Left lung (tissue), 14 donors: ENCODE measurements at places on chromosomes 2 and 18. TPM values are rescaled to one million over a fixed set of nuclear protein-coding genes. Genes with fewer than 3 reads are reported as not detected.

VSNL1 gene
- total RNA-seq, result 3.1 TPM

GLI2 gene
- 8.5 TPM for total RNA-seq

- H3K27ac ChIP-seq, result no peak overlapping the region
- peaks cover 6% of the 10 kb centered on the region for H3K4me1 ChIP-seq
- H3K4me3 ChIP-seq, result no peak overlapping the region
- peaks cover 22% of the 10 kb centered on the region for H3K36me3 ChIP-seq
- peak; percentile 40 for DNase-seq
These were observed 9.4 kb downstream of the ITGAV start for GRCh38 chr2:186599186-186599778.

GRCh38 chr2:174729797-174730697, 34.2 kb downstream of the CHRNA1 start:
- DNase-seq, result no peak
- H3K27me3 ChIP-seq, result peaks cover 70% of the 10 kb centered on the region
- H3K27ac ChIP-seq, result no peak overlapping the region
- H3K4me1 ChIP-seq, result peaks cover 9% of the 10 kb centered on the region

DNA sequence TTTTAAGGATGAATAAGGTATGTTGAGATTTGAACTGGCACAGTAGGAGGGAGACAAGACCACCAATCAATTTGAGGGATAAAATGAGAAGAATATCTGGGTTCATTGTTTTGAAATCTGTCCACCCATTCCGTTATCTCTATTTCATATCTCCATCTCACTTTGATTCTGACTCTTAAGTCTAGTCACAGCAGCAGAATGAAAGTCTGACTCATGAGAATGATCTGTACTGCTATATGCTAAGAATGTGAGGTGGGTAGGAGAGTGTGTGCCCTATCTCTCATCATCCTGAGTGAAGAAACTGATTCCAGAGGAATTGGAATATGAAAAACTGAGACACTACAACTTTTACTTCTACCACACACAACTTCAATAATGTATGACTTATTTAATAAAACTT, 1994.5 kb upstream of the PIK3C3 start:
- H3K36me3 ChIP-seq, result no peaks in the 10 kb centered on the region
- H3K4me1 ChIP-seq, result no peaks in the 10 kb centered on the region
- no peak for DNase-seq
- no peaks in the 10 kb centered on the region for H3K27me3 ChIP-seq
- no peak overlapping the region for H3K4me3 ChIP-seq
